Stimulated activated CD4-positive, alpha-beta T cell treated with anti-CD3 and anti-CD28 coated beads, Interleukin-4, amount 100 ng/mL, for 24 hours (primary cell): ENCODE measurements at places on chromosomes 7 and 10.

DNA sequence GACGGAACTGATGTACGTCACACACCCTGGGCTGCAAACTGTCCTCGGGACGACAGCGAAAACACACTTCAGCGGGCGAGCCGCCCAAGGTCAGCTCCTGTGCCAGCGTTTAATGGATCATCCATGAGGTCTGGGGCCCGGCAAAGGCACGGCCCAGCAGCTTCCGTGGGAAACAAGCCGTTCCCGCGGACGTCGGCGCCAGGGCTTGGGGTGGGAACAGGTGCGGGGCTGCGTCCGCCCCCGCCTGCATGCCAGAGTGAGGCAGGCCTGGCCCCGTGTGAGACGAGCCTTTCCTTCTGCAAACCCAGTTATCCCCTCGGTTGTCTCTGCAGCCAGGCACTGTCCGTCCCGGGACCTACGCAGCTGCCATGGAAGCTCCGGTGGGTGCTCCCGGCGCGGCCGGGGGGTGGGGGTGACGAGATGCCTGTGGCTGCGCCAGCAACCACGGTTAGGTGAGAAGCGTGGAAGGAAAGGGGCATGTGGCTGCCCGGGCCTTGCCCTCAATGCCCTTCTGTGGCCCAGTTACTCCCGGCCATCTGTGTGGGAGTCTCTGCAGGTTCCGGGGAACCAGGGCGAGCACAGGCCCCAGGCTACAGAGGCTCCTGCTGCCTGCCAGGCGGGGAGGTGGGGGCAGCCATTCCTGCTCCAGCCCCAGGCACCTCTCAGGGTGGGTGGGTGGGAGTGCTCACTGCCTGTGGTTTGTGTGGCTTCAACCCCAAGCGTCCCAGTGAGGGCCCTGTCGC lies 42.2 kb upstream of the PDGFA start:
- DNase-seq: no peak

GRCh38 chr7:41652267-41652666 lies 50.6 kb downstream of the INHBA start:
- no peak for DNase-seq

GRCh38 chr7:32255036-32255435 lies 184.8 kb upstream of the PDE1C start:
- DNase-seq: no peak

- no peak for DNase-seq
These were observed 9.3 kb upstream of the FAM180A start for GRCh38 chr7:135757719-135758411.

DNA sequence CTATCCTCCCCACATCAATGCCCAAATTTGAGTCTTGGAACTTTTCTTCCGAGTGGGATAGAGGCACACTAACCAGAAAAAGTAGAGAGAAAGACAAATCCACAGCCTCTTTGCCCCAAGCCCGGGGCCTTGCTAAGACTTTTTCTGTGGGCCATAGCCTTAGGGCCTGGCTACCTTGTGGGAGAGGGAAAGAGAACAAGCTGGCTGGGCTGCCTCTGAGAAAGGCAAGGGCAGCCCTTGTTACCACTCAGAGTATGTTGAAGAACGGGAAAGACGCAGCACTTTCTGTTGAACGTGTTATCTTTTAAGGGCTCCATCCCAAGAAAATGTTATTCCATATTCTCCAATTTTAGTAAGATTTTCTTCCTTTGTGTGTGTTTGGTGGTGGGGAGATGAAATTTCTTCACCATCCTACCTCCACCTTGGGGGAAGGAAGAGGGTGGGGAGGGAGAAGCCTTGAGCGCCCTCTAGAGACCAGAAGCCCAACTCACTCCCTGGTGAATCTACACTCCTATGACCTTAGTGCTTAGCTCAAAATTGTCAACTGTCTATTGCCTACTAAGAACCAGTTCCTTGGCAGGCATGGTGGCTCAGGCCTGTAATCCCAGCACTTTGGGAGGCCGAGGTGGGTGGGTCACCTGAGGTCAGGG lies 3.9 kb upstream of the NRF1 start:
- DNase-seq: peak; percentile 45

GRCh38 chr10:89330537-89331212 lies 2.9 kb downstream of the IFIT3 start:
- DNase-seq: no peak

GRCh38 chr7:29017713-29018112 lies 59.6 kb upstream of the TRIL start:
- no peak for DNase-seq

DNA sequence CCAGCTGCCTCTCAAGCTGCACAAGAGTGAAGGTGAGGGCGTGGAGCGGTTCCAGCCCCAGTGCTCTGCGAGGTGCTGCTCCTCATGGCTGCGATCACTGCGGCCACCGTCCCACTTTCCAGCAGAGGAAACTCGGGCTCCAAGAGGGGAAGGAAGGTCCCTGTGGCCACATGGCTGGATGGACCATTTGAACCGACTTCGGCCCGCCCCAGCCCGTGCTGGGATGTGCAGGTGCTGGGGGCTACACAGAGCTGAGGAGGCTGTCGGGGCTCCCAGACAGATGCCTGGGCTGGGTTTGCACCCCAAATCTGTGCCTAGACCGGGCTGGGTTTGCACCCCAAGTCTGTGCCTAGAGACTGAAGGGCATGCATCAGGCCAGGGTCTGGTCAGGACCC lies 186.6 kb downstream of the DNAJB6 start:
- no peak for DNase-seq

DNA sequence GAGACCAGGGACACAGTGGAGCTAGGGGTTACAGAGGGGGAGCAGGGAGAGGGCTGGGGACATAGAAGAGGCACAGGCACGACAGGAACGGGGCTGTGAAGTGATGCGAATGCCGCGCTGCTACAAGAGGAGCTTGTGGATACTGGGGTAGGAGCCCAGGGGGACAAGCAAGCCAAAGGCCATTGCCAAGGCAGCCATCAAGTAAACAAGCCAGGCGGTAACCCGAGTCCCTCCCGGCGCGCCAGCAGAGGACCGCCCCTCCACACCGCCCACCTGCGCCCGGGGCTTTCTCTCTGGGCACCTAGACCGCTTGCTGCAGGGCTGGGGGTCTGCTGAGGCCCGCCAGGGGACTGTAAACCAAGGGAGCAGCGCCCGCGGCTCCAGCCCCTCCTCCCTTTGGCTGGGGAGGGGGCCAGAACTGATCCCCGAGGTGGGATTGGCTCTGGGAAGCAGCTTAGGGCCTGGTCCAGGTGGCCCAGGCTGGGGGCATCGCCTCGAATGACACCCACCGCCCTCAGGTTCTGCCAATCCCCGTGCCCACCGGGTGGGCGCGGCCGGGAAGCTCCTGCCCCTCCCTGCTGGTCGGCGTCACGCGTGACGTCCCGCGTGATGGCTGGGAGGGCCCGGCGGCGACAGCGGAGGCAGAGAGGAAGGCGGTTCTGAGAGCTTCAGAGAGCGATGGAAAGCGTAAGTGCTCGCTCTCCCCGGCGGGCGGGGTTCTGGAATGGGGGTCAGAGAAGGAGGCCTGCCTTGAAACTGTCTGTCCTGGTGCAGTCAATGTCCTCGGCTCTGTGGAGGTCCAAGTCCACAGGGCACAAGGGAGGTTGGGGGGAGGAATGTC lies 982 bp downstream of the SFXN3 start:
- DNase-seq: peak; percentile 74

GRCh38 chr7:87480386-87480785 lies 4.9 kb upstream of the ABCB4 start:
- DNase-seq: no peak

- no peak for DNase-seq
These were observed 150.1 kb upstream of the TCF7L2 start for GRCh38 chr10:112799726-112800510.

DNA sequence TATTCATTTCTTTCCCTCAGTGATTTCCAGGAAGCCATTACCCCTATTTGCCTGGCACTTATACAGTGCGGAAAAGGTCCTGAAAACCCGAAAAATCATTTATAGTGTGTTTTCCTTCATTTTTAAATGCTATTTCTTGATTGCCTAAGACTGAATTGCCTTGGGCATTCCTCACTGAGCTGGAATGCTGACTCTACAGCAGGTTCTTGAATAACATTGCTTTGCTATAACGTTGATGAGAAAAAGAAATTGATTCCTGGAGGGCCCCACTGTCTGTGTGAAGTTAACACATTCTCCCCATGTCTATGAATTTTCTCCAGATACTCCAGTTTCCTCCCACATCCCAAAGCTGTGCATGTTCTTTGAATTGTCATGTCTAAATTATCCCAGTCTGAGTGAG lies 308.5 kb downstream of the EXOC4 start:
- DNase-seq: no peak

GRCh38 chr10:127889605-127890195 lies 3.0 kb downstream of the CLRN3 start:
- no peak for DNase-seq

- no peak for DNase-seq
These were observed 416.2 kb upstream of the GHITM start for GRCh38 chr10:83723080-83723479.

GRCh38 chr10:103566536-103566935 lies 73.0 kb downstream of the NEURL1 start:
- no peak for DNase-seq

DNA sequence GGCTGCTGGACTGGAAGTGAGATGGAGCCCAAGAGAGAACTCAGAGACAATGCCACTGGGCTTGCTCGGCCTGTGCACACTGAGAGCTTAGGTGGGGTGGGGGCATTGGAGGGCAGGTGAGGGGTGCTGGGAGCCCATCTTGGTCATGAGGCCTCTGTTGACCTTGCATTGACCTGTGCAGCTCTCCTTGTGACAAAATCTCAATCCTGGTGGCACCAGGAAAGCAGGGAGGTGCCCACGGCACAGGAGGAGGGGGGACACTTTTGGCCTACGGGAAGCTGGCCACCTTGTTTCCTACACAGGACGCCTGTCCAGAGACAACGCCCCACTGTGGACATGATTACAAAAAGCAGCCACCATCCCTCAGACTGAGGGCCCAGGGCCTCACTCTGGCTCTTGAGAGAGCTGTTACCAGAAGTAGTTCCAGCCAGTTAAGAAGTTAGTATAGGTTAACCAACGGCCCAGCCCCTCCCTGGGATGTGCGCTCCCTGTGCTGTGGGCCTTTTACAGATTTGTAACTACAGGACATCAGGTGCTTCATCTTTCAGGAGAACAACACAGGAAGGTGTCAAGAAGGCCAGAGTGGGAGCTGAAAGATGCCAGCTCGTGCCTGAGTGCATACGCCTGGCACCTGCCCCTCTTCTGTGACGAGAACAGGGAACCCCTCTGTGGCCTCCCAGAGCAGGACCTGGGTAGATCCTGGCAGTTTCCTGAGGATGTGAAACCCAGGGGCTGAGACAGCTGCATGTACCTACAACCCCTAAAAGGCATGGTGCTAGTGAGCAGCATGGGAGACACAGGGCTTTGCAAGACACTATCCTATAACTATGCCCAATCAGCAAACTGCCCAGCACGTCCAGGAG lies 10.3 kb downstream of the PKD1L1 start:
- no peak for DNase-seq

- no peak for DNase-seq
These were observed 276.2 kb upstream of the SEMA3C start for GRCh38 chr7:81195033-81195432.

GRCh38 chr7:108009873-108010272 lies 6.9 kb upstream of the LAMB1 start:
- no peak for DNase-seq

- peak; percentile 70 for DNase-seq
These were observed 1.9 kb upstream of the SH2D4B start for GRCh38 chr10:80535671-80536360.

DNA sequence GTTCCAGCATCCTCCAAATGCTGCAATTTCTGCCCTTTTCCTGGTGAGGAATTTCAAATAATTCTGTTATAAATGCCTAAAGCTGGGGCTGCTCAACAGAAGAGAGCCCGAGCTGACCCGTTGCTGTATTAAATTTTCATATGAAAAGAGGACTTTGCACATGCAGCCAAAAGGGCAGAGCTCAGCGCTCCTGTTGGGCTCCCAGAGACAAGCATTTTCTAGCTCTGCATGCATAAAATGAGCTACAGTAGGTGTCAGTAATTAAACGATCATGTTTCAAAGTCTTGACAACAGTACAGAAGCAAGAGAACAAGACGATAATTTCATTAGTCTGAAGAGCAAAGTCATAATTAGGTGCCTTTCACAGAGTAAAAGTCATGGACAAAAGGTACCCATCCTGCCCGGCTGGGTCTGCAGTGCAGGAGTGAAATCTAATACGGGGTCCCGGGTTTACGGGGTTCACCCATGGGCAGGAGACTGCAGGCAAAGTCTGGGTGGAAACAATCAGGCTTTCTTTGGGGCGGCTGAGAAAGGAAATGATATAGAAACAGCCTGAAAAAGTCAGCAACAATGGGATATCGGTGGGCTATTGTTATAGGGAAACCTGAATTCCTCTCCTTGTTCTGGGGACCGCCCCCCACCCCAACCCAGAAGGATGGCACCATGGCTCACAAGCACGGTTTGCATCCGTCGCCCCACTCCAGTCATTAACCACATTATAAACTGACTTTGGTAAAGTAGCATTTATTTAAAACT lies 66.0 kb downstream of the EBF3 start:
- no peak for DNase-seq

DNA sequence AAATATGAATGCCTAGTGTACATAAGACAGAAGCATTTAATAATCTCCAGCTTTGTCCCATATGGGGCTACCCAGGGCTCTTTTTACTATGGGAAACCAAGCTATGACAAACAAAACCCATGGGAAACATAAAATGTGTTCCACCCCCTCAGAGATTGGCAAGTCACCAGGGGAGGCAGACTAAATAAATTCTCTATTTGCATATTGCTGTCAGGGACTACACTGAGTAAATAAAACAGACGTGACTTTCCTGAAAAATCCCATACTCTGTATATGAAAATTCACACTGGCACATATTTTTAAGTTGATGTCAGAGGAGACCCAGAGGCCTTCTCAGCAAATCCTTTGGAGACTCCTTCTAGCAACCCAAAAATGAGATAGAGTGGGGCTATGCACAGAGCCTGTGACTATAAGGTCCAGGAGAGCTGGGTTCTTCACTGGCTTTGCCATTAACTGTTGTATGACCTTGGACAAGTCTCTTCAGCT lies 44.0 kb upstream of the HPSE2 start:
- no peak for DNase-seq

- DNase-seq: no peak
These were observed 138.9 kb upstream of the KLF14 start for GRCh38 chr7:130872756-130873448.

DNA sequence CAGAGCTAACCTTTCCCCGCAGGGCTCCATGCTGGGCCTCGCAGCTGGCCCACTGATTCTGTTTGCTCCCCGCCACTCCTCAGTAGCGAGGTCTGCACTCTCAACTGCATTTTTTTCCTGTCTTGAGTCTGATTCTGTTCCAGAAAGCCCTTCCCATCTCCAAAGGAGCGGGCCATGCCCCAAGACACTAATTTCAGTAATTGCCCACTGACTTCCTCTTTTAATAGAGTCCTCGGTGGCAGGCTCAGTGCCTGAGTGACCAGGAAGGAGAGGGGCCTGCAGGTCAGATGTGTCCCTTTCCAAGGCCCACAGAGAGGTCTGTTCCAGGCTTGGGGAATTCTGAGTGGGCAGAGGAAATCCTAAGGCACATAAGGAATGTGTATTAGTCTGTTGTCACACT lies 77.4 kb downstream of the ADCY1 start:
- no peak for DNase-seq

- no peak for DNase-seq
These were observed 12.1 kb downstream of the AVL9 start for GRCh38 chr7:32507414-32507813.
